ENCODE measurements at places on chromosomes 3 and 15. TPM values are rescaled to one million over a fixed set of nuclear protein-coding genes. Genes with fewer than 3 reads are reported as not detected.

The EPM2AIP1 gene
- 7.4 TPM for total RNA-seq

The PKM gene
- total RNA-seq, result 759 TPM

The MB21D2 gene
- total RNA-seq, result 3.0 TPM

The ZBBX gene
- not detected for total RNA-seq

The TMEM207 gene
- not detected for total RNA-seq

The PLAAT1 gene
- 0.20 TPM for total RNA-seq

DNA sequence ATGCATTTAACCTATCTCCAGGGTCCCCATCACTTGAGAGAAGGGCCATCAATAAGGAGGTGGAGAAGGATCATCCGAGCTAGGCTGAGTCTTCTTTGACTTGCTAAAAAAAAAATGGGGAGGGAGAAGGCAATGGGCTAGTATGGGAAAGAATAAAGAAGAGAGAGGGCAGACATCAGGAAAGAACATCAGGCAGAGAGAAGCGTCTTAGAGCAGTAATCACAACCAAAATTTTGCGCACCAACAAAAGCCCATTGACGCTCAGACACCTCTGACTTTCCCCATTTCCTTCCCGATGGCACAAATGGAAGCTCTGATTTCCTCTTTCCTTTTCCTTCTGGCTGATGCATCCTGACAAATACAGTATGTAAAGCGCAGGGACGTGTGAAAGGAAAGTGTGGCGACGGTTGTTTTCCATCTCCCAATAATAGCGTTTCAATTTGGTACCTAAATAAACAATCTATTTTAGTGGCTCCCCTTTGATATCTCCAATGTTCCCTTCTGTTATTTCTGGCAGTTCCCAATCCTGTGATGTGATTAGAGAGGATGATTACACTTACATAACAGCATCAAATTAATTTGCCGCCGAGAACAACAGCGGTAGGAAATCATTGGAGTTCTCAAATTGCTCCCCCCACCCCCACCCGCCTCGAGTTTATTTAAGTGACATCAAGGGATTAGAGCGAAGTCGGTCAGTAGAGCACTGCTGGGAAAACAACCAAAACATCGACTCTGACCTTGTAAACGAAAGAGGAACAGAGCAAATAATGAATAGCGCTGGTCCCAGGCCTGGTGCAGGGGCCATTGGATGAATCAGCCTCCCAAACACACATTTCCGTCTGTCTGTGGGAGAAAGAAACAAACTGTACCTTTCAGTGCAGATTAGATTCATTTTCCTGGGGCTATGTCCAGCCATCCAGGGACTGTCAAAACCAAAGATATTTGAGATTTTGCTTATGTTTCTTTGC is 273.3 kb upstream of the ICE2 start:
- DNase-seq, result peak; percentile 82

GRCh38 chr3:154015307-154015706 is 105.9 kb upstream of the ARHGEF26 start:
- no peak for DNase-seq

GRCh38 chr15:31216215-31216911 is 110.3 kb upstream of the KLF13 start:
- peak; percentile 26 for DNase-seq

DNA sequence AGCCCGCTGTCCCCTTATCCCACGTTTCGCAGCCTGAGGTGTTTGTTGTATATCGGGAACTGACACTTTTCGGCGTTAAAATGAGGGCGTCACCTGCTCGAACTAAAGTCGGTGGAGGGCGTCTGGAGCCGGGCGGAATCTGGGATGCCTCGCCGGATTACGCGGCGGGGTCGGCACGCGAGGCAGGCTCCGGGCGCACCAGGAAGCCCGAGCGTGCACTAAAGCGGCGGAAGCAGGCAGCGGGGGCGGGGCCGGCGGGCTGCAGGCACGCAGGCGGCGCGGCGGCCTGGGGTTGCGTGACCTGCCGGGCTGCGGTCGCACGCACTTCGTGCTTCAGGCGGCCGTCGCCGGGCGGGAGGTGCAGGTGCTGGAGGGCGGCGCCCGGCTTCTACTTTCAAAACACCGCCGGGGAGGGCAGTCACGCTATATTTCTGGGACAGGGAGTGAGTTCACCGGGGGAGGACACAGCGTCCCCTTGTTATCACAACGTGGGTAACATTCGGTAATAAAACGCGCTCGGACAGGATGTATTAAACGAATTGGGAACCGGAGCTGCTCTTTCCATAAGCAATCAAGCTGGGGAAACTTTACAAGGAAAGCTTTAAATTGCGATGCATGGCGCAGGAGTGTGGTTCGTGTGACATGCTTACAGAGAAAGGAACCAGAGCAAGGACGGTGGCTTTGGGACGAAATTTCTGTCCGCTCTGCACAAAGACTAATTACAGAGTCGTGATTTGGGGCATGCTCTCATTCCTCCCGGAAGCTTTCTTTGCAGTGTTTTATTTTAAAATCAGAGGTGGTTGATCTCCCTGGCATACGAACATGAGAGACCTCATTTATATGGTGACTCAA is 9.1 kb upstream of the LEKR1 start:
- DNase-seq, result peak; percentile 93

GRCh38 chr3:128385080-128385832 is 81.4 kb downstream of the DNAJB8 start:
- DNase-seq, result peak; percentile 11

- DNase-seq, result peak; percentile 33
These were observed 681 bp upstream of the IL17RE start for GRCh38 chr3:9901967-9902366.

DNA sequence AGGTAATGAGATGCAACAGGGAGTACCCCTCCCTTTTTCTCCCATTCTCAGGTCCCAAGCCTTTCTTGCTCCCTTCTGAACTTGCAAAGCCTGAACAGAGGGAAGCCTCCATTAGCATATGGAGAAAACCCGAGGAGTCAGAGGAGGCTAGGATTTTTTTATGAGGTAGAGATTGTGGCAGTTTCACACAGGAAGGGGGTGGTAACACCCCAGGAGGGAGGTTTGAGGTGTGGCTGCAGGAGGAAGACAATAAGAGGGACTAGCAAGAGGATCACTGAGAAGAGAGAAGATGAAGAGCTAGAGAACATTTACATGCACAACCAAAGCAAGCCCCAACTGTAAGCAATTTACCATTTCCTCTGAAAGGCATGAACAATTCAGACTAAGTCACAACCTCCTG is 322.7 kb downstream of the SV2B start:
- DNase-seq, result no peak

GRCh38 chr3:60573494-60573893 is 677.8 kb downstream of the FHIT start:
- DNase-seq, result no peak

- DNase-seq, result no peak
These were observed 4.7 kb upstream of the ITGA11 start for GRCh38 chr15:68436680-68437079.

DNA sequence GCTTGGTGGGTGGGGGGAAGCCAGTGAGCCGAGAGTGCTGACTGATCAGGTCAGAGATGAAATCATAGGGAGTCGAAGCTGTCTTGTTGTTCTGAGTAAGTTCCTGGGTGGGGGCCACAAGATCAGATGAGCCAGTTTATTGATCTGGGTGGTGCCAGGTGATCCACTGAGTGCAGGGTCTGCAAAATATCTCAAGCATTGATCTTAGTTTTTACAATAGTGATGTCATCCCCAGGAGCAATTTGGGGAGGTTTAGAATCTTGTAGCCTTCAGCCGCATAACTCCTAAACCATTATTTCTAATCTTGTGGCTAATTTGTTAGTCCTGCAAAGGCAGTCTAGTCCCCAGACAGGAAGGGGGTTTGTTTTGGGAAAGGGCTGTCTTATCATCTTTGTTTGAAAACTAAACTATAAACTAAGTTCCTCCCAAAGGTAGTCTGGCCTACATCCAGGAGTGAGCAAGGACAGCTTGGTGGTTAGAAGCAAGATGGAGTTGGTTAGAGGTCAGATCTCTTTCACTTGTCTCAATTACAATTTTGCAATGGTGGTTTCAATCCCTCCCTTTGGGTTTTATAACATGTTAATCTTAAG is 18.7 kb upstream of the MTMR14 start:
- no peak for DNase-seq

DNA sequence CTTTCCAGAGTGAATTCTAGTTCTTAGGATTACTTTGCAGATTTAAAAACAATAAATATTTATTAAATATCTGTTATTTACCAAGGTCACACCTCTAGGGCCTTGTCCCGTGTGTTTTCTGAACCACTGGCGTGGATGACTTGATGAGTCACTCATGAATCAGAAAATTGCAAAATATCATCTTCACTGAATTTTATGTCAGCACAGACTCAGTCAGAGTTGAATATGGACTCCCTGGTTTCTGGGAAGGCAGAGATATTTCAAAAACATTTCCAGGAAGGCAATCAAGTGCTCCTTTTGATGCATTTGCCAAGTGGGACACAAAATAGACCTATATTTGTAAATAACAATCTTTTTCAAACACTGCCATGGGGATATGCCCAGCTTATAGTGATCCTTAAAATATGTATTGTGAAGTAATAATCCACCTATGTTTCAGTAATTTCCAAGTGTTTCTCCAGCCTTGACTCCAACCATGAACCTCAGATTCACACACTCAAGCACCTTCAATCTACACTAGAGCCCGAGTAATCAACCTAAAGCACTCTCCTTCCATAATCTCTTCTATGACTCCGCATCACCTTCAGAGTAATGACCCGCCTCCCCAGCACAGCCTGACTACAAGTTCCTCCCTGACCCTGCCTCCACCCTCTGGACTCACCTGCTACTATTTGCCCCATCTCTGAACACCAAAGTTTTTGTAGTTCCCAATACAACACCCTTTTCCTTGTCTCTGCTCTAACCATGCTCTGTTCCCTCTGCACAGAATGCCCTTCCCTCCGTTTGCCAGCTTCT is 24.3 kb downstream of the DPH3 start:
- DNase-seq, result peak; percentile 29

DNA sequence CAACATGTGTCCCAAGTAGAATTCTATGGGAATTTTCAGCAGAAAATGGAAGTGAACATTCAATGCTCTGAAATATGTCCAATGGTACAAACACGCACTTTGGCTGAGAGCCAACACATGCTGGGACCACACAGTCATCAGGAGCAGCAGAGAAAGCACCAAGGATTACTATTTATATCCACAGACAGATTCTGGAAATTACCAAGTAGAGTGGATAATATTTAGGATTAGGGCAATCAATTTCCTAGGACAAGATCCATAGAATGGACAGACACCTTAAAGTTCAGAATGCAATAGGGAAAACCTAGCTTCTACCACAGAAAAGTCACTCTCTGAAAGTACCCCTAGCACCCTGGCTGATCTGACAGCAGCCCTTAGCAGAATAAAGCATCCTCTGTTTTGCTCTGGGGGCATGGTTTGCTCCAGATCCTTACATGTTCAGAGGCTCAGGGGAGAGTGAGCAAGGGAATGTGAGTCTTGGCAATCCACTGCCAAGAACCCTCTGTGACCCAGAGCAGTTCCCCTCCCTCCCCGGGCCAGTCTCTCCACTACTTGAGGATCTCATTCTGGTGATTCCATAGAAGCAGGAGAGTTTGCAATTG is 206.0 kb upstream of the WNT5A start:
- no peak for DNase-seq

DNA sequence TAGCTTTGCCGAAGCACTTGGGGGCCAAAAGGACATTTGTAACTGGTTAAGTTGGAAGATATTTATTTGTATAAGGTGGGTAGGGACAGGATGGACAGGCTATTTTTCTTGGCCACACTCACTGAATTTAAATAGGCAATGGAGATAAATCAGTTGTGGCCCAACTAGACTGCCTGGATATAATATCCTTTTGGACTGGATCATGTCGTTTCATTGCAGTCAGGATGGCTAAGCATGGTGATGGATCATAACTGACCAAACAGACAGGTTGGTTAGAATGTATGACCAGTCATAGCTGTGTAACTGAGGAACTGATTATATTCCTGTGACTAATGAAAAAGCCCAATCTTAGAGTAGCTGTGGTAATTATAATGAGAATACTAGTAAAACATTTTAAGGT is 284.0 kb downstream of the LPP start:
- peak; percentile 80 for DNase-seq

DNA sequence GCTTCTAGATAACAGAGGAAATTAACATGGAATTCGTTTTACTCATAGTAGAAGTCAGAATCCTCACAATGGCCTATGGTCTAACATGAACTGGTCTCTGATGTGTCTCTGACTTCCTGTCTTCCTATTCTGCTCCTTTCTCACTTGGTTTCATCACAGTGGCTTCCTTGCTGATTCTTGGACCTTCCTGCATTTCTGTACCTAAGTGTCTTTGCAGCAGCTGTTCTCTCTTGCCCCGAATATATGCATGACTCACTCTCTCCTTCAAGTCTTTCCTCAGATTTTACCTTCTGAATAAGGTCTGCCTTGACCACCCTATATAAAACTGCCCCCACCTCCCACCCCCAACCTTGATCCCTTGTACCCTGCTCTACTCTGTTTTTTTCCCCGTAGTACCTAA is 14.1 kb downstream of the ARL13B start:
- no peak for DNase-seq

DNA sequence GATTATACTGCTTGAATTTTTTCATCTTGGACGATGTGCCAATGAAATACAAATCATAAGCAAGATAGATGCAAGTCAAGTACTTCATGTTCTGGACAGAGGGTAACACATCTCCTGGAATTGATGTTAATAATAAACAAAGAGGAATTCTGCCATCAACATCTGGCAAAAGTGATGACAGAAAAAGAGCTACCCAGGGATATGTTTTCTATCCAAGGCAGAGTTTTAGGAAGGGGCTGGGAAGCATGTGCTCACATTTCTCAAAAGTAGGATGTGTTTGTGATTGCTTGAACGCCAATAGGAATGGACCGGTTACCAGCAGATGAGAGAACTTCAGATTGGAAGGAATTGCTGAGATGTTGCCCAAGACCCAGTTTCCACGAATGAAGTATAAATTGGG is 242.6 kb upstream of the AGTR1 start:
- no peak for DNase-seq

Measured in lung microvascular endothelial cell (primary cell).